ENCODE measurements at places on chromosomes 7 and 10.

DNA sequence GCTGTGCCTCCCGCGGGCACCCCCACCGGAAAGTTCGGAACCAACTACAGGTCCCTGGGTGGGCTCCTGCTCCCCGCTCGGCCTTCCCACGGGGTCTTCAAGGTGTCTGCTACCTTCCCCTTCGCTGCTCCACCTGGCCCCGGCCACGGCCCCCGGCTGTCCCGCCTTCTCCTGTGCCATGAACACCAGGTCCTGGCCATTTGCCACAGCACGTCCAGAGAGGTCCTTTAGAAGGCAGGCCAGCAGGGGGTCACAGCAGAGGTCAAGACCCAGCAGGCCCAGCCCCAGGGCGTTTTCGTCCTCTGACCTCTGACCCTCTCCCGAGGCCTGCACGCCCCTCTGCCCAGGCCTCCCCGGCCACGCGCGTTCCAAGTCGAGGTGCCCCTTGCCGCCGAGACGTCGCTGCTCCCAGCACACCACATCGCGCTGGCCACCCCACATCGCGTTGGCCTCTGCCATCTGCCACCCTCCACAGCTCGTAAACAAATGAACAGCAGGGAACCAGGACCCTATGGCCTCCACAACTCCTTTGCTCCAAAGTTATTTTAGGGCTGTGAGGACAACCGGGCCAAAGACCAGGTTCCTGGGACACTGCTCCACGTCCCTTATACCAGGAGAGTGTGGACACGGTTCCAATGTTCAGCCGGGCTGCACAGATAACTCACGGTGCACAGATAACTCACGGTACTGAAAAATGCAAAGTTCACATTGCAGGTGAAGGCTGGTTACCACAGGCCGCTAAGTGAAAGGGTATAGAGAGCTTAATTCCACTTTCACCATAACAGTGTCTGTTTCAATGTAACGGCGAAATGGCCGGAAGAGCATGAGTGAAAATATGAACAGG, 74.3 kb downstream of the CFAP46 start:
- DNase-seq, result no peak

GRCh38 chr7:70693321-70693685, 438.6 kb upstream of the GALNT17 start:
- DNase-seq, result no peak

DNA sequence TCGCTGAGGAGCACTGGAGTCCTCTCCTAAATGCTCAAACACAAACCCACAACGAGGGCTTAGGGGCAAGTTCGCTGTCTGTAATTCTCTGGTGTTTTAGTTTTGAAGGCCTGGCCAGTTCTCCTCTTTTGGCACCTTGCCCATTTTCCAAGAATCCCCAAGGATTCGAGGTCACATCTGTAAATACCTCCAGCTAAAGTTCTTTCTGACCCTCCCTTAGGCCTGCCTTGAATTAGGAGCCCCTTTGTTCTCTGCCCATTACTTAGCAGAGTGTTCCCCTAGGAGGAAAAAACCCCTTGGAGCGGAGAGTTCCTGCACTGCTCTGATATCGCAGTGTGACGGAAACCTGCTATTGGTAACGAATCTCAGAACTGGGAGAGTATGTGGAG, 743 bp upstream of the PYROXD2 start:
- DNase-seq, result no peak

- DNase-seq, result no peak
Observed at GRCh38 chr10:75648351-75648750, 216.9 kb downstream of the LRMDA start.

- DNase-seq, result no peak
Observed at GRCh38 chr10:24695452-24695851, 28.2 kb downstream of the ARHGAP21 start.

DNA sequence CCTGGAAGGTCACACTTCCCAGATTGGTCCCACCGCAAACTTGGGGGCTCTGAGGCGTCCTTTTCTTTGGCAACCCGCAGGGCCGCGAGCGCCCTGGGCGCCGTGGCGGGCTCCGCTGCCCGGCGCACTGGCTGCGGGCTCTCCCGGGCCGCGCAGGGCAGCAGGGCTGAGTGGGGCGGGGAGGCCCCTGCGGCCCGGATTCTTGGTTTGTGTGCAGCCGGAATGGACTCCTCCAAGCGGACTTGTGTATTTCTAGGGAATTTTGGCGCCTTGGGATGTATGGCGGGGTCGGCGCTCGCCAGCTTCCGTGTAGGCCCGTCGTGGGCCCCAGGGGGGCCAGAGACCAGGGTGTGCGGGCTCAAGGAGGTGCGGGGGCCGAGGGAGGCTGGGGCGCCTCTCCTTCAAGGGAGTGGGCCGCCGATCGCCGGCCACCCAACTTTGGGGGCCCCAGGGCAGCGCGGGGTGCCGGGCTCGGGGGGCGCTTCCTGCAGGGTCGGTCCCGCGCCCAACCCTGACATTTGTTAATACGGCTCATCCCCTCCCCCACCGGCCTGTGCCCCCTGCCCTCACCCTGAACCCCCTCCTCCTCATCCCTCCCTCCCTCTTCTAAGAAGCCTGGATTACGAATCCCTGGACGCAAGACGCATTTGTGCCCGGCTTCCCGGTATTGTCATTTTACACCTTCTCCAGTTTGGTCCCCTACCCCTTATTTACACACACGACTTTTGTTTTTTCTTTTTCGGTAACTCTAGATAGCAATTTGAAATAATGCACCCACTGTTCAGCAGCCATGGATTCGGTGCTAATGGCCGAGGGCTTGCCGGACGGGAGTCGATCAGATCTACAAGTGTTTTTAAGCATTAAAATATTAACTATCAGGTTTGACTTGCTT, 2.5 kb downstream of the TCF7L2 start:
- DNase-seq, result no peak

- DNase-seq, result no peak
Observed at GRCh38 chr10:114482480-114483304, 78.4 kb upstream of the AFAP1L2 start.

DNA sequence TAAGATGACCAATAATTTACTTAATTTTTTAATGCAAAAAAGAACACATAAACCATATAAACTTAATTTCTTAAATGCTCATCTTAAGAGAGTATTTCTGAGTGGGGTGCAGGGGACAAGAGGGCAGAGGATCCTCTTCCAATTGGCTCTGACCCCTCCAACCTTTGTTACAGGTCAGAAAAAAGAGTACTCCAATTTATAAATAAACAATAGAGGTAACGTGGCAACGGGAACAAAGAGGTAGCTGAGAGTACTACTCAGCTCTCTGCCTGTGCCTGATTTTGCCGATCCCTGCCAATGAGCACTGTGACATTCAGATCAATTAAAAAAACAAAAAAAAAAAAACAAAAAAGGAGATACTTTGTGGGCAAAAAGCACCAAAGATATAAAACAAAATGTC, 307.9 kb downstream of the PARD3 start:
- no peak for DNase-seq

DNA sequence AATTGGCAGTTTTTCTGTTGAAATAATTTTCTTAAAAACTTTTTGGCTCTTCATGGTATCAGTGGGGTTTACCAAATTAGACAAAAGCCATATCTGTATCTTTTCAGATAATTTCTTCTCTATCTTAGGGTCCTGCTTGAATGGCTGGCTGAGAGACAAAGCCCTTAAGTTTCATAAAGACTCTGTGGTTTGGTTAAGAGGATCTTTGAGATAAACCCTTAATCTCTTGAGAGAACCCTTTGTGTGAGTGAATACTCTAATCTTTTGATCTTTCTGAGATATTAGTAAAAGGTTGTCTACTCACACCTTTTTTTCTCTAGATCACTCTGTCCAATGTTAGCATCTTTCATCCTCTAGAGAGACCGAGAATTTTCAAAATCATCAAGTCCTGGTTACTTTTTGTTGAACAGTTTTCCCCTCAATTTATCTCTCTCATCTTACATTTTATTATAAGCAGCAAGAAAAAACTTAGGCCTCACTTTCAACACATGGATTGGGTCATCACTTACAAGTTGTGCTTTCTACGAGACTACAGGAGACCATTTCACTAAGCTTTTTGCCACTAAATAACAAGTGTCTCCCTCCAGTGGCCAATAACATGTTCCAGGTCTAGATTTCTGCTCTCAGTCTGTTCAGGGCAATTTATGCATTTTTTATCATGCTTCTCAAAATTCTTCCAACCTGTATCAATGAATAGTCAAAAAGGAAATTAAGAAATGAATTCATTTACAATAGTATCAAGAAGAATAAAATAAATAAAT, 28.4 kb downstream of the DNAJC9 start:
- DNase-seq, result no peak

DNA sequence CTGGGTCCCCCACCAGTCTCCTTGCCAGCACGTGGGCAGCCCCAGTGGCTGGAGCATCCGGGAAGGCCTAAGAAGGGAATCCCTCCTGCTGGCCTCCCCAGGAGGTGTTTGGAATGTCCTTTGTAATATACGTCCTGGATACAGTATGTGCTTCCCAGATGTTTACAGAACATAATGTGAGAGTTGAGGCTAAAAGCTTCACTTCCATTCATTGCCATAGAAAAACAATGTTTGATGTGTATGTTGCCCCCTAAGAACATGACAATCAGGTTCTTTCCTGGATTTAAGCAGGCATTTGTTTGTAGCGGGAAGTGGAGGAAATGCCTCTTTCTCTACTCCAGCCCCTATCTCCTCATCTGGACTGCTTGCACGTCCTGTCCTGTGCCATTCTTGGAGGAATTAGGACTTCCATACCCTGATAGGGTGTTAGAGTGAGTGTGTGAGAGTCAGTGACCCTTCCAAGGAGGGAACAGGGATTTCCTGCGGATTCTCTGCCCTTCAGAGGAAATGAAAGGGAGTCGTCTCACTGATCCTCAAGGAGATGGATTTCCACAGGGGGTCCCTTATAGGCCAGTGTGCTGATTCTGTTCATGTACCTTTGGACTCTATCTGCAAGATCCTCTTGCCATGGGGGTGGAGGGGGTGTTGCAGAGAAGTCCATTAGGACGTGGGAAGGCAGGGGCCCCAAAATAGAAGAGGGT, 1.2 kb downstream of the IGFBP1 start:
- no peak for DNase-seq

GRCh38 chr7:24115661-24116060, 168.3 kb upstream of the NPY start:
- DNase-seq, result no peak

- no peak for DNase-seq
Observed at GRCh38 chr7:12684733-12685132, 2.7 kb upstream of the ARL4A start.

- DNase-seq, result no peak
Observed at GRCh38 chr7:32104766-32105165, 34.6 kb upstream of the PDE1C start.

DNA sequence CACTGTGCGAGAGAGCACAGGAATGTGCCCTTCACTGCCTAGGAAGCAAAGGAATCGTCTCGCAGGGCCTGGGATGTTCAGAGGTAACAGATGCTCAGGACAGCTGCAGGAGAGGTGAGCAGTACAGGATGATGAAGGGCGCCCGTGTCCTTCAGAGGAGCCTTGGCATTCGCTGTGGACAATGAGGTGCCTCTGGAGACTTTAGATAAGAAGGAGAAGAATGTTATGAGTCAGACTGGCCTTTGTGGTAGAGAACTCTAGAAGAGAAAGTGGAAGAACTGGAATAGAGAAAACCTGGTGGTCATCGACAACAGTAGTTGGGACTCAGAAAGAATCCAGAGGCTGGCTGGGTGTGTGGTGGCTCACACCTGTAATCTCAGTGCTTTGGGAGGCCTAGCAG, 64.4 kb upstream of the LEP start:
- DNase-seq, result no peak

GRCh38 chr10:101695404-101695890, 477 bp upstream of the FBXW4 start:
- DNase-seq, result no peak

- no peak for DNase-seq
Observed at GRCh38 chr7:107133396-107133795, 35.4 kb upstream of the HBP1 start.

- DNase-seq, result no peak
Observed at GRCh38 chr10:6062101-6062771, at the start of gene IL2RA. Gene IL2RA, minus strand, starts transcription at chr10:6062367. Its CDS starts 216 bp downstream, at chr10:6062151.

DNA sequence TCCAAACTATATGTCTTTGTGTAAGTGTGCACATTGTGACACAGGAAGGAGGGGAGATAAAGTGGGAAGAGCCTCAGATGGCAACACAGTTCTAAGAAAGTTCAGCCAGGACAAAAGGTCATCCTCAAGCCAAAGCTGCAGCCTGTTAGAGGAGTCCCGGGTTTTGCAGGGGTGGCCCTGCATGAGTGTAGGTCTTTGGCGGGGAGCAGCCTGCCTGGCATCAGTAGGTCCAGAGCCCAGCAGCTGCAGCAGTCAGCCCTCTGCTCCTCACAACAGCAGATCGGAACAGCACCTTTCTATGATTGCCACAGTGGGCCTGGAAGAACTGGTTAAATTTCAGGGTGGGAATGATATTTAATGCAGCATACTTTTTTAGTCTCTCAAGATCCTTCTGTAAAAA, 13.5 kb upstream of the VDAC2 start:
- DNase-seq, result no peak

DNA sequence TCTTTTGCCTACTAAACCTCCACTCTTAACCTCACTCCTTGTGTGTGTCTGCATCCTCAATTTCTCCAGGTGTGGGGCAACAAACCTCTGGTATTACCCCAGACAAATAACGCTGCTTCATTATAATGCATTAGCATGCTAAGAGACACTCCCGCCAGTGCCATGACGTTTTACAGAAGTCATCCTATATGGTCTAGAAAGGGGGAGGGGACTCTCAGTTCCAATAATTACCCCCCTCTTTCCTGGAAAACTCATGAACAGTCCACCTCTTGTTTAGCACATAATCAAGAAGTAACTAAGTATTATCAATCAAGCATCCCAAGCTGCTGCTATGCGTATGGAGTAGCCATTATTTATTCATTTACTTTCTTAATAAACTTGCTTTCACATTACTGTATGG, 364.5 kb downstream of the TYW1 start:
- DNase-seq, result no peak
